ENCODE measurements at places on chromosomes 4 and X.

DNA sequence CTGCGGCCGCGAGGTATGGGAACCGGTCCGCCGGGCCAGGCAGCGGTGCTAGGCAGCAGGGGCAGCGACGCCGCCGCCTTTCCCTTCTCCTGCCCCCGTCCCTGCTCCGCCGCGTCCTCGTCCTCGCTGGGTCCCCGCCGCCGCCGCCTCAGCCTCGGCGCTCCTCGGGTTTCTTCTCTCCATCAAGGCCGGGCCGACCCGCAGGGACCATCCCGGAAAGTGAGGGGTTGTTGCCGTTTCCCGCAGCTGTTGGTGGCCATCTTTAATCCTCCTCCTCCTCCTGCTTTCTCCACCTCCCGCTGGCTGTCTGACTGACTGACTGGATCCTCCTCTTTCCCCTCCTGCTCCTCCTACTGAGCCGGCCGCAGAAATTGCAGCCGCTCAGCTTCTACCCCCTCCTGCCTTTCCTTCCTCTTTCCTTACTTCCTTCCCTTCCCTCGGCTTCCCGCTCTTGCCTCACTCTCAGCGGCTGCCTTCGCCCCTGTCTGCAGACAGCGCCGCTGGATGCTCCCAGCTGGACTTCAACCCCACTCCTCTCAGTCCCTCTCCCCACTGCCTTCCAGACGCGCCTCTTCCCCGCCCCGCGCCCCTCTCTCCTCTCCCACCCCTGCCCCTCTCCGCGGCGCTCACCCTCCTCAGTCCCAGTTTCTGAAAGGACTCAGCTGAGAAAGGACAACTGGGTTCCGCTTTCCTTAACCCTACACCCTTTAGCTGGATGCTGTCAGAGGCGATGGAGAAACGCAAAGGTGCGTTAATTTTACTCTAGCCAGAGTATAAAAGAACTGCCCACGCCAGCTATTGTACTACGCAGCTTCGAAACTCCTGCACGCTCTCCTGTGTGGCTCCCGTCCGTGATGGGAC lies at the start of gene WDFY3:
Gene WDFY3, minus strand, starts transcription at position 309 of the 861 bp plus-strand sequence. CDS start 106,099 bp downstream, outside the sequence.
- DNase-seq: peak; percentile 48

- no peak for DNase-seq
Measured at GRCh38 chr4:44056721-44057151, 391.9 kb downstream of the KCTD8 start.

DNA sequence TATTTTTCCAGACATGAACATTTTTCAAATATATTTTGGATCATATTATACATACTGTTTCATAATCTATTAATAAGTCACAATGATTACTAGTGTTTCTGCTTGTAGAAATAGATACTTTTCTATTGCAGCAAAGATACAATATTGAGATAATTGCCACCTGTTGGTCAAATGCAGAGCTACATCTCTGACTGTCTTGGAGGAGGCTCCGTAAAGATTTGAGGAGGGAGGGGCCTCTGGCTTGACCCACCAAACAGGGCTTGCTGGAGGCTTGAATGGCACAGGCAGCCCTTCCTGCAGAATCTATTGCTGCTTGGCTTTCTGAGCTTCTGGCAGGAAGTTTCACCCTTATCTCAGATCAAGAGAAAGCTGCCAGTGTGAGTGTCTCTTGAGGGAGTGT lies 99.3 kb upstream of the ARMCX2 start:
- peak; percentile 33 for DNase-seq

GRCh38 chr4:101178731-101179130 lies 168.6 kb downstream of the PPP3CA start:
- no peak for DNase-seq

DNA sequence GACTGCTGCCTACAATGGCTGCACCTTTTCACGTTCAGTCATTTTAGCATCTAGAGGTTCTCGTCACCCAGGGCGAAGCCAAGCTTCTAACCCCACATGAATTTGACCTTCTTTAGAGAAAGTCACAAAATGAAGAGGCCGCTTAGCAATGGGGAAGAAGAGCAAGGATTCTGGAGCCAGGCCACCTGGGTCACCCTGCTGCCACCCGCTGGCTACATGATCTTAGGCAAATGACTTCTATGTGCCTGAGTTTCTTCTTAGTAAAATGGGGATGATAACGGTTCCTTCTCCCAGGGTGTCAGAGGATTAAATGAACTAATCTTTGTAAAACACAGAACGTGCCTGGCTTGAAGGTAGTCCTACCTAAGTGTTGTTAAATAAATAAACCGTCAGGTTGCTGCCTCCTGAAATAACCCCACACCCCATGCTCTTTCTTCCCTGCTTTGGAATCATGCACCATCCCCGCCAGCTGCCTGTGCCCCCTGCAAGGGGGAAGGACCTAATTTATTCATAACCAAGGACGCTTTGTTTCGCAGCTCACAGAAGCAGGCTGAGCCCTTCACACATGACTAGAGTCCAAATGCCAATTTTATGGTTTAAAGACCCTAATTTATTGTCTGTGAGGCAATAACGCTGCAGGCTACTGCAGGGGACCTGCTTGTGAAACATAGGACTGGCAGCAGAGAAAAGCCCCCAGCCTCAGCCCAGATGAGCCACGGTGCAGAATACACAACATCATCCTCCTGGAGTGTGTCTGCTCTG lies 28.6 kb upstream of the NSG1 start:
- DNase-seq: no peak

- no peak for DNase-seq
Measured at GRCh38 chr4:5816101-5816500, 76.8 kb downstream of the CRMP1 start.

DNA sequence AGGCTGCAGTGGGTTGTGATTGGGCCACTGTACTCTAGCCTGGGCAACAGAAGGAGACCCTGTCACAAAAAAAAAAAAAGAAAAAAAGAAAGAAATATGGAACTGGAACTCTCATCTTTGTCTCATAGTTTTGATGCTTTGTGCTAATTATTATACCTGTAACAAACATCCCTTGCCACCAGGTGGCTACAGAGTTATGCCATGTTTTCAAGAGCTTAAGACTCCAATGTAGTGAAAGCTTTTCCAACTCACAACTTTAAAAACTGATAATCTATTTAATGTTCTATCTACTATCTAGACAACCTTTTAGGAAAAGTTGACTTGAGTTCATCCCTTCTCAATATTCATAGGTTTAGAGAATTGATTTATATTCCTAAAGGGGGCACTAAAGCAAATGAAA lies 42.4 kb downstream of the HTR2C start:
- no peak for DNase-seq

DNA sequence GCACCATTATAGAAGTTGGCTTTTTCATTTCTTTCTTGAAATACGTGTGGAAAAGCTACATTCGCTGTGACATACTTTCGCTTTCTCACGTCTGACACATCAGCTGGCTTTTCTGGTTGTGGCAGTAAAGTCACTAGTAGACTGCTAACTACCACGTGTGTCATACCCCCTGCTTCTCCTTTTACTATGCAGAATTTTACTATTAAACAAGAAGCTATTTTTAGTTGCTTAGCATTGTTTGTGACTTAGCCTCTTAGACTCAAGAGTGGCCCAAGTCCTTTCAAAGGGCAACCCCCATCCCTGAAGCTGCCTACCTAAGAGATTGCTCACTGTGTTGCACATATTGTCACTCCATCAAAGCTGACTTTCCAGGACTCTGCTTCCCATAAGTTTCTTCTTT lies 2.1 kb upstream of the IL2 start:
- peak; percentile 64 for DNase-seq

DNA sequence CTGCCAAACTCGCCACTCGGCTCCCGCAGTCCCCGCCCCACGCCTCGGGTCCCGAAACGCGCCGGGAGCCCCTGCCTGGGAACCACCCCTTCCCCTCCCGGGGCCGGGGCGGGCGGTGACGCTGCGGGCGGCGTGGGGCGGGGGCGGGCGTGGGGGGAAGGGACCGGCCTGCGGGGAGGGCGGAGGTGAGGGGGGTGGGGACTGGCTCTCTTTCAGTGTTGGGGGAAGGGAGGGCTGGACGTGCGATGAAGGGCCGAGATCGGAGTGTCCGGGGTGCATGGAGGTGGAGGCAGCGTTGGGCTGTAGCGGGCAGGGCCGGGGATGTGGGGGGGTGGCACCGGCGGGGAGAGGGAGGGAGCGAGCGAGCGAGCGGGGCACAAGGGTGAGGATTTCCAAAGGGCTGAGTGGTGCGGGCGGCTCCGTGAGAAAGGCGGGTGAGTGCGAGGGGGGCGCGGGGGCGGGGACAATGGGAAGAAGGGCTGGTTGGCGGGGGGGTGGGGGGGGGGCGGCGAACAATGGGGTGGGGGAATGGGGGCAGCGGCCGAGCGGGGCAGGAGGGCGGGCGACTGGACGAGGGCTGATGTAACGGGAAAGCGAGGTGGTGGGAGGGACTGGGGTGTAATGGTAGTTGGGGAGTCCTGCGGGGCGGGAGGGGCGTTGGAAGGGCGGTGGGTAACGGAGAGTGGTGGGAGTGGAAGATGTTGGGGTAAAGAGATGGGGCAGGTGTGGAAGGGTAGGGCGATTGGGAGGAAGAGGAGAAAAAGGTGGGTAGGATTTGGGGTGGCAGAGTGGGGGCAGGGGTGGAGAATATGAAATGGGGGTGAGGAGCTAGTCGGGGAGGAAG lies 578 bp downstream of the DCUN1D4 start:
- peak; percentile 66 for DNase-seq

DNA sequence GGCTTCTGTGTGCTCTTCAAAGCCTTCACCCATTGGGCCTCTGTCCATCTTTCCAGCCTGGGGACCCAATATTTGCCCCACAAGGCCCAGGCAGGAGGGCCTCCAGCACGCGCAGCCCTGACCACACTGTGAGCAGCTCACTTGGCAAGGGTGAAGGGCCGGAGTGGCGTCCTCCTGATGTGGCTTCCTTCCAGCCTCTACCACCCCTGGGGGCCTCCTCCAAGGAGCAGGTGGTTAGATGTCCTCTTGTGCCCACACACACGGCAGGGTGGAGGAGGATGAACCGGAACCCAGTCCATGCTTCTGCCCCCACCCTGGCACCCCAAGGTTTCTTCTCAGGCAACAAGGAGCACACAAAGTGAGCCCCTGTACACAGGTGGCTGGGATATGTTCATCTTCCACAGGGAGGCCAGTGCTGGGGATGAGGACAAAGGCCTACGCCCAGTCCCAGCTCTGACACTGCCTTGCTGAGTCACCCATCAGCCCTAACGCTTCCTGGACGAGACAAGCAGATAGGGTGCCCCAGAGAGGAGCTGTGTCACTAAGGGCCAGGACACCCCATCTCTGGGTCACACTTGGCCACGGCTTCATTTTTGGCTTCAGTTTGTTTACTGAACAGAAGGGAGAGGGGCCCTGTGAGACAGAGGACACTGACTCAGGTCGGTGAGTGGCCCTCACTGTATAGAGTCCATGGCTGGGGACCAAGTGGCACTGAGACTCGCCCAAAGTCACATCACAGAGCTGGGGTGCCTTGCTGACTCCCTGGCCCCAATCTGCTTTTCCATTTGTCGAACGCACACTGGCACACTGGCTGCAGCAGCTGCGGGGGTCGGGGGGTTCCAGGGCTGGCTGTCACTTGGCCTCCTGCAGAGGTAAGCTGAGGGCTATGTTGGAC lies 1.9 kb downstream of the UBL4A start:
- no peak for DNase-seq

DNA sequence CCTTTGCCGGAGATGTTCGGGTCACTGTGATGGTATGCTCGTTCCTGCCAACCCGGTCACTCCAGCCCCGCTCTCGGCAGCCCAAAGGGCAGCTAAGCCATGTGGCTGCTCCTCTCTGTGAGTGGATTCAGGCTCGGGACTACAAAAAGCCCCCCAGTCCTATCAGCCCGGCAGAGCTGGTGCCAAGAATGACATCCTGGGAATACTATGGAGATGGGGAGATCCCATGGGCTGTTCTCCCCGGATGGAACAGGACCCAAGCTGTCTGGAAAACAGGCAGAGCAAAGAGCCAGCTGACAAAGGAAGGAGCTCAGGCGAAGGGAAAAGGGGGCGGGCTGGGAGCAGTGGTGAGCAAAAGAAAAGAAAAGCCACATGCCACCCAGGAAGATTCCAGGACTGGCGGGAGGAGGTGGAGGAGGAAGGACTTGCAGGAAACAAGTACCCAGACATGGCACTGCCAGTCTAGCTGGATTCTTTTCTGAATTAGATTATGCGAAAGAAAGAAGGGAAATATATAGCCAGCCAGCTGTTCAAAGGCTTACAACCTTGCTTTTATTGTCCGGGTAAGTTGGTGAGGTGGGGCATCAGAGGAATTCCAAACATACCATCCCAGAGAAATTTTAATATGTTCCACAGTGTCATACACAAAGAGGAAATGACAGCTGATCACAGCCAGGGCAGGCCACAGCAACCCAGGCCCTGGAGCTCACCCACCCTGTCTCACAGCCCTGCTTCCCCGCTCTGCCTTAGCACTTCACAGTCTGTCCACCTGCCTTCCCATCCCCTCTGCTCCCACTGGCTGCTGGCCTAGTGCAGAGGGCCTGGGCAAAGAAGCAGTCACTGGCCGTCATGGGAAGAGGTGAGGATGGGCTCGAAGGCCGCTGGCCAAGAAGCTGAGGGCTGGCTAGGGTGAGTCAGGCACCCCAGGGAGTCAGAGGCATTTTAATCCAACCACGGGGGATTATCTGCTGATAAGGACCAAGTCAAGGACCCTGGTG lies 3.4 kb downstream of the NDP start:
- no peak for DNase-seq

DNA sequence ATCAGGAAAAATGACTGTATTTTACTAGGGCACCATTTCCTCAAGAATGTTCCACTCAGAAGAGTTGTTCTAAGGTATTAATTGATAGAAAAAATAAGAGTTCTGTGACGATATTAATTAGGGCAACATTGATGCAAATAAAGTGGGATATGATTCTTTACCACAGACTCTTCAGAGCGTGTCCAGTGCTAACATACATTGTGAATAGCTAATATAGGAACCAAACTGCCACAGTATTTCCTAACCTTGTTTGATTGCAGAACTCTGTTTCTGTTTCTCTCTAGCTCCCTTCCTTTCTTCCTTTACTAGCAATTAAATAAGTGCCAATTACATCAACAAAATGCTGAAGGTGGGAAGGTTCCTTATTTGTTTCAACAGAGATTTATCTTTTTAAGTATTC lies 154.1 kb upstream of the CPEB2 start:
- no peak for DNase-seq

DNA sequence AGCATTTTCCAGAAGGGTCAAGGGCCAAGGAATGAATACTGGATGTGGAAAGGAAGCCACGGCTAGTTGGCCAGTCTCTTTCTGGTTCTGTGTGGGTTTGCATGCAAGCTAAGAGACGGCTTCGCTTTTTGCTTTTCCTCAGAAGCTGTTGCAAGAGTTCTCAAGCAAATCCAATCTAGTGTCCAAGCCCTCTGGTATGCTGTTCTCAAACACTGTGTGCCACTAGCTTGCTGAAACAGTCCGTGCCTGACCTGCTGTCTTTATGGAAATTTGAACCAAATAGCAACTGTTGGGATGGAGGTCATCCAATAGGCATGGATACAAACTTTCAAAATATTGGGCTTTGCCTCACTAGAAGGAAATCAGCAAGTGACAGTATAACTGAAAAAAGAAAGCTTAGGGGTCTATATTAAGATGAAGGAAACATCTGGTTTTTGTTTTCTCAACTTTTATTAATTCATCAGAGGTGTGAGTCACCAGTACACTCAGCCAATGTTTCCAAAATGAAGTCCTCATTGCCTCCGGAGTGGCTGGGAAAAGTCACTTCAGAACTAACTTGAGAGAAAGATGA lies 70.5 kb downstream of the SLC9A6 start:
- DNase-seq: no peak

GRCh38 chr4:38109370-38109769 lies 149.2 kb downstream of the PTTG2 start:
- DNase-seq: no peak

GRCh38 chrX:4043951-4044350 lies 330.5 kb upstream of the PRKX start:
- DNase-seq: no peak
